Left lung (tissue), 14 donors: ENCODE measurements at places on chromosomes 1 and 21. TPM values are rescaled to one million over a fixed set of nuclear protein-coding genes. Genes with fewer than 3 reads are reported as not detected.

GRCh38 chr1:51792864-51793263 lies 85.7 kb downstream of the NRDC start:
- no peak for DNase-seq
- H3K27ac ChIP-seq, result peak overlapping the region; percentile 37
- H3K4me1 ChIP-seq, result no peaks in the 10 kb centered on the region
- no peak overlapping the region for H3K4me3 ChIP-seq
- no peaks in the 10 kb centered on the region for H3K27me3 ChIP-seq
- H3K36me3 ChIP-seq, result peaks cover 97% of the 10 kb centered on the region

DNA sequence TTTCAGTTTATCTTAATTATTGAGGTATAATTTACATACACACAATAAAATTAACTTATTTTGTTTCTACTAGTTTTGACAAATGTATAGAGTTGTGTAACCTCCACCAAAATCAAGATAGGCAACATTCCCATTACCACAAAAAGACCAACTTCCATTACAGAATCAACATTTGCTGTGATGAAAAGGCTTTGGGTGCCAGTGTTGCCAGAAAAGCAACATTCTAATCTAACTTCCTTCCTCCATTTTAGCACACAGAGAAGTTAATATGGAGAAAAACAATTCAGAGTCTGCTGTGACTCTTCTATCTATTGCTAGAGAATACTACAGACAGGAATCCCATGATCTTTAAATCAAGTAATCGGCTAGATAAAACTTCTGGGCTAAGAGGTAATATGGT lies 245.3 kb downstream of the RERE start:
- H3K27me3 ChIP-seq, result no peaks in the 10 kb centered on the region
- H3K27ac ChIP-seq, result peak overlapping the region; percentile 46
- H3K4me1 ChIP-seq, result peaks cover 20% of the 10 kb centered on the region
- H3K4me3 ChIP-seq, result no peak overlapping the region
- no peaks in the 10 kb centered on the region for H3K36me3 ChIP-seq
- DNase-seq, result no peak

DNA sequence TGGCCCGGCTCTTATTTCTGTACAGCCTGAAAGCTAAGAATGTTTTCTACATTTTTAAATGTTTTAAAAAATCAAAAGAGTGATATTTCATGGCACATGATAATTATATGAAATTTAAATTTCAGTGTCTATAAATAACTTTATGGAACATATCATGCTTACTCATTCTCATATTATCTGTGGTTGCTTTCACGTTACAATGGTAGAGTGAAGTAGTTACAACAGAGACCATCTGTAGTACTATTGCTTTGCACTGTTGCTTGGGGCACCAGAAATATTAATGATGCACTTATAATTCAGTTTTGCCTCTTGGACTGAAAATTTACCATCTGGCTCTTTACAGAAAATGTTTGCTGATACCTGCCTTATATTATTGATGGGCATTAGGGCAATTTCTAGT lies 481.6 kb downstream of the PLPP3 start:
- H3K4me3 ChIP-seq, result no peak overlapping the region
- no peaks in the 10 kb centered on the region for H3K36me3 ChIP-seq
- H3K27ac ChIP-seq, result no peak overlapping the region

DNA sequence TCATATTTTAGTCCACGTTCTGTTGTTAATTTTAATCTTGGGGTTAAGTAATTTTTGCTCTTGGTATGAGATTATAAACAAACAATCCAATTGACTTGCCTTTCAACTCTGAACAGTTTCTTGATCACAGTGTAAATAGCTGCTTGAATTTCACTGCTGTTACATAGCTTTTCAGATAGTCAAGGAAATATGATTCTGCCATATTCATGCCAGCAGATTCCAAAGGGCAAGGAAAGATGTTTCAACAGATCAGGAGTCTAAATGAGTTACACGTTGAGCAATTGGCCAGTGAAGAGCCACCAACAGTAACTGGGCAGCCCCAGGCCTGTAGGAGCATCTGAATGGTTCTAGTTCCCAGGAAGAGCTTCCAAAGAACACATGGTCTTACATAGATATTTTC lies 93.6 kb downstream of the LEPR start:
- no peaks in the 10 kb centered on the region for H3K27me3 ChIP-seq
- no peak overlapping the region for H3K4me3 ChIP-seq
- H3K36me3 ChIP-seq, result no peaks in the 10 kb centered on the region
- no peak overlapping the region for H3K27ac ChIP-seq
- no peaks in the 10 kb centered on the region for H3K4me1 ChIP-seq

- DNase-seq, result no peak
- H3K27me3 ChIP-seq, result peaks cover 8% of the 10 kb centered on the region
- H3K4me3 ChIP-seq, result no peak overlapping the region
- no peaks in the 10 kb centered on the region for H3K4me1 ChIP-seq
- no peaks in the 10 kb centered on the region for H3K36me3 ChIP-seq
- no peak overlapping the region for H3K27ac ChIP-seq
These were observed 8.8 kb downstream of the PCP4L1 start for GRCh38 chr1:161267321-161267720.

DNA sequence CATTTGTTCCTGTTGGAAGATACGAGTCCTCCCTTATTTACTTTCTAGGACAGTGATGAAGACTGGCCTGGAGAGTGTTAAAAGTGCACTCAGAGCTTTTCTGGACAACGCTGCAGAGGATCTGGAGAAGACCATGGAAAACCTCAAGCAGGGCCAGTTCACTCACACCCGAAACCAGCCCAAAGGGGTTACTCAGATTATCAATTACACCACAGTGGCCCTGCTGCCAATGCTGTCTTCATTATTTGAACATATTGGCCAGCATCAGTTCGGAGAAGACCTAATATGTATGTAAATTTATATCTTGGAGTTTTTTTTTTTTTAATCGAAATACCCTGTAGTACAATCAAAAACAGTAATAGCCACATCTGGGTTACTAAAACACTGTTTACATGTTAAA lies 190.5 kb downstream of the ZP4 start:
- no peak overlapping the region for H3K27ac ChIP-seq
- H3K36me3 ChIP-seq, result no peaks in the 10 kb centered on the region
- H3K4me1 ChIP-seq, result no peaks in the 10 kb centered on the region

- H3K27ac ChIP-seq, result no peak overlapping the region
- peaks cover 9% of the 10 kb centered on the region for H3K36me3 ChIP-seq
- no peaks in the 10 kb centered on the region for H3K4me1 ChIP-seq
- no peak for DNase-seq
- H3K27me3 ChIP-seq, result no peaks in the 10 kb centered on the region
These were observed 18.3 kb upstream of the IL22RA1 start for GRCh38 chr1:24161270-24161669.

- no peak overlapping the region for H3K27ac ChIP-seq
- no peak for DNase-seq
- H3K27me3 ChIP-seq, result no peaks in the 10 kb centered on the region
These were observed 54.1 kb upstream of the LRRC7 start for GRCh38 chr1:69513601-69514000.

DNA sequence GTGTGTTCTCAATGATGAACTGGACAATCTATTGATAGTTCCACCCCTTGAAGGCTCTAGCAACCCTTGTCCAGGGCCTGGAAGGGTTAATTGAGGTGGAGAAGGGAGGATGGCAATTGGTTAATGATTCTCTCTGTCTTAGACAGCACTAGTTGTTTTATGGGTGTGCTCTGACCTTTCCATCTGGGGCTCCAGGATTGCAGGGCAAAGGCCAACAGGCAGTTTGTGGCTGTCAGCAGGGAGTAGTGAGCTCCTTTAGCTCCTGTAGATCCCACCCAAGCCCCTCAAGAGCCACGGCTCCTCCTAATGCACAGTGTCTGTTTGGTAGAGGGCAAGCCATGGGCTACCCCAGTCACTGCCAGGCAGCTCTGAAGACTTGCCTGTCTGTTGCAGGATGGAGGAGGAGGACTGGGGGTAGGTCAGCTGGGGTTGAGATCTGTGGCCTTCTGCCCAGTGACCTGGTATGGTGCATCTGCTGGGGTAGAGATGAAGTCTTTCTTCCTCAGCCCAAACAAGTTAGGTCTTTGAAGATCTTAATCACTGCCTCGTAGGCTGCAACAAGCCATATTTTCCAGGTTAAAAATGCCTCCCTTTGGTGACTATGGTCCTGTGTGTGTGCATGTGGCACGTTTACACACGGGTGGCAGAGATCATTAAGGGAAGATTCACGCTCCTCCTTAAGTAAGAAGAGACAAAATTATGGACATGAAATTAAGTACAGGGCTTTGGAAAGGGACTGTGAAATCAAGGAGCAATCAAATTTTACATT lies 7.7 kb downstream of the MROH7 start:
- H3K27ac ChIP-seq, result no peak overlapping the region
- no peaks in the 10 kb centered on the region for H3K36me3 ChIP-seq

DNA sequence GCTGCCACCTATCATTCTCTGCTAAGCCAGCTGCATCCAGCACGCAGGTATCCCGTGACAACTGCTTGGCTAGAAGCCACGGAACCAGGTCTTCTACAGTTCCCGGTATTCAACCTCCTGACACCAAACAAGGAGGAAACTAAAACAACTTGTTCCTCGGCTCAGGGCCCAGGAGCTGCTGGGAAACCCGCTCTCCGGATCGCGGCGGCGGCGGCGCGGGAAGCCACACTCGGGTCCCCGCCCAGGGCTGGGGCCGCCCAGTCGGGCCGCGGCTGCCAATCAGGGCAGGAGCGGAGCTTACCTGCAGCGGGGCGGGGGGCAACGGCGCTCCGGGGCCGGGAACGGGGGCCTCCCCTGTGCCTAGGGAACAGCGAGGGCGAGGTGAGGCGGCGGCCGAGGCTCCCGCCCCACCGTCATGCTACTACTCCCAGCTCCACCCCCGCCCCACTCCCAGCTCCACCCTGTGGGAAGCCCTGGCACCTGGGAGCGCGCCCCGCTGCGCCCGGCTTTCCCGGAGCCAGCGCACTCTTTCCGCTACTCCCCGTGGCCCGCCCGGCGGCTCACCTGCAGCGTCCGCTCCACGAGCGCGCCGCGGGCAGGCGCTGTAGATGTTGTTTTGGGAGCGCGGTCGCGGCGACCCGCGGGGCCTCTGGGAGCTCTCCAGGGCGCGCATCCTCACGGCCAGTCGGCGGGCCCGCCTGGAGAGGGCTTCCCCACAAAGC lies 12.1 kb downstream of the IL24 start:
- H3K27me3 ChIP-seq, result peaks cover 40% of the 10 kb centered on the region
- H3K4me1 ChIP-seq, result peaks cover 43% of the 10 kb centered on the region
- no peaks in the 10 kb centered on the region for H3K36me3 ChIP-seq
- peak overlapping the region; percentile 42 for H3K4me3 ChIP-seq
- peak overlapping the region; percentile 48 for H3K27ac ChIP-seq
- peak; percentile 83 for DNase-seq

DNA sequence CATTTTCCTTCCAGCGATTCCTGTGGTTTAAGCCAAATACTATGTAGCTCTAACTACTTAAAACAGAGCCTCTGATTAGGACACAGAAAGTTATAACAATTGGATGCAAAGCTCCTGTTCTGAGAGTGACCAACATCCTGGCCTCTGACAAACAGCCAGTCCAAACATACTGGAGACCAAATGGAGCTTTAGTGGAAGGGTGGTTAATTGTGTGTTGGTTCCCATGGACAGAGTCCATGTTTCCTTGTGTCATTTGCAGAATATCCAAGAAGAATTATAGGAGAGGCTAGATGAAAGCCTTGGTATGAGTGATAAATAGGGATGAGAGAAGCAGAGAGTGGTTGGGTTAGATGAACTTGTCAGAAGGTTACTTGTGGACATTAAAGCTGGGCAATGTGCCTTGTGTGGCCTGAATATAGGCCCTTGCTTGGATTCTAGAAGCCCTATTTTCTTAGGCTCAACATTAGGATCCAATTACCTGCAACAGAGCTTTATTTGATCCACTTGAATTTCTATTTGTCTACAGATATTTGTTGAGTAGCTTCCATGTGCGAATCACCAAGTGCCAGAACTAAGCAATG lies 180.5 kb upstream of the GORAB start:
- no peaks in the 10 kb centered on the region for H3K36me3 ChIP-seq
- no peak for DNase-seq
- H3K27ac ChIP-seq, result no peak overlapping the region
- H3K27me3 ChIP-seq, result no peaks in the 10 kb centered on the region

- no peak for DNase-seq
- H3K36me3 ChIP-seq, result no peaks in the 10 kb centered on the region
- H3K4me1 ChIP-seq, result peaks cover 19% of the 10 kb centered on the region
- H3K27ac ChIP-seq, result peak overlapping the region; percentile 37
- no peak overlapping the region for H3K4me3 ChIP-seq
These were observed 7.7 kb downstream of the SNX27 start for GRCh38 chr1:151619489-151620093.

DNA sequence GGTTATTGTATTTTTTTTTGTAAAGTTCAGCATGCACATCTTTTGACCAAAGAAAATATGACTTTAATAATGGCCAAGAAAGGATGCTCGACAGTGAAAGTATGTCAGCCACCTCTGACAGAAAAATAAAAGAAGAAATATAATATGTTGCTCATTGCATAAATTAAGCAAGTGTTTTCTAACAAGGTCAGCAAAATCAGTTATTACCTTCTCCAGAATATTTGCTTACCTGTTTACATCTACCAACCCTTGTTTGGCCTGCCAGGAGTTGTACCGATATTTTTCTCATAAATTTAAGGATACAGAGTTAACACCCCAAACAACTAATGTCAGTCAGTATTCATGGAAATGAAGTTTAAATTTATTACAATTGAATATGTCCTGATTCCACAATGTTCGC lies 685.4 kb downstream of the PLA2G4A start:
- H3K27me3 ChIP-seq, result no peaks in the 10 kb centered on the region
- H3K27ac ChIP-seq, result no peak overlapping the region
- DNase-seq, result no peak
- no peak overlapping the region for H3K4me3 ChIP-seq
- H3K36me3 ChIP-seq, result no peaks in the 10 kb centered on the region

GRCh38 chr21:35005077-35005476 lies 44.0 kb downstream of the RUNX1 start:
- no peaks in the 10 kb centered on the region for H3K36me3 ChIP-seq
- no peak for DNase-seq
- H3K27me3 ChIP-seq, result no peaks in the 10 kb centered on the region

KMO gene
- 5.9 TPM for total RNA-seq

LCE3D gene
- total RNA-seq, result not detected

KDF1 gene
- total RNA-seq, result 12.1 TPM

CCDC181 gene
- total RNA-seq, result 0.35 TPM

POFUT2 gene
- 31.6 TPM for total RNA-seq

CCDC185 gene
- total RNA-seq, result not detected

CFHR4 gene
- total RNA-seq, result not detected

MAEL gene
- not detected for total RNA-seq

ENSA gene
- total RNA-seq, result 199 TPM
